ENCODE measurements at places on chromosomes 1 and 21.

- DNase-seq = no peak
Measured at GRCh38 chr1:101408212-101409042, 171.6 kb downstream of the S1PR1 start.

DNA sequence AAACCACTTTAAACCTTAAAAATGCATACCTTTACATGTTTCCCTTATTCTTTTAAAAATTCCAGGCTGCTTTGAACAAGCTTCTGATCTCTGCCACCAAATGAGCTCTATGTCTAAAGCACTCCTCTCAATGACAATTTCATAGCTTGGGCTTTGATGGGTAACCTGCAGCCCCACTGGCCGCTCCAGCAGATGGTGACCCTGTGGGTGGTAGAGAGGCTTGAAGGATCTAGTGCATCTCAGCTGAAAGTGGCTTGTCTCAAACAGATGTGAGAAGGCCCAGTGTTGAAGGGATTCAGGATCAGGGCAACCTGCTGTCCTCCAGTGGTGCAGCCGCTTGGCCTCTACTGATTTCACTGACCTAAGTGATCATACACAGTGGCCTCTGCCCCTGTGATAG is 84.7 kb upstream of the IRF2BP2 start:
- DNase-seq = no peak

- DNase-seq = no peak
Measured at GRCh38 chr1:223667484-223668182, 2.1 kb upstream of the CAPN8 start.

GRCh38 chr21:16195538-16195910 is 465.7 kb downstream of the USP25 start:
- no peak for DNase-seq
